Naive B cell (primary cell): ENCODE measurements at places on chromosomes 1 and 21. TPM values are rescaled to one million over a fixed set of nuclear protein-coding genes. Genes with fewer than 3 reads are reported as not detected.

Gene CDC14A
- 15.6 TPM for polyA plus RNA-seq

Gene ERG
- not detected for polyA plus RNA-seq

DNA sequence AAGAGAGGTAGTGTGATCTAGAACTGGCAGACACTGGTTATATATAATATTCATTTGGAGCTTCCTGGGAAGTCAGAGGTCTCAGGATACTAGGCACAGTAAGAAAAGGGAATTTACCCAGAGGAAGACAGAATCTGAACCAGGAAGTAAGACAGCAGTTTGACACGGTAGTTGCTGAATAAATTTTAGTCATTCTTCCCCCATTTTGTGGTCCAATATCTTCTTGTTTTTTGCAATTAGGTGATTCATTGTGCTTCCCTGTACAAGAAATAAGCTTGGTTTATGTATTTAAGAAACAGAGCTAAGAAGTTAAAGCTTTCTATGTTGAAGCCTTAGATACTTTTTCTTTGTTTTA lies 1.3 kb downstream of the TMEM167B start:
- H3K4me1 ChIP-seq: peaks cover 26% of the 10 kb centered on the region
- no peaks in the 10 kb centered on the region for H3K27me3 ChIP-seq
- H3K27ac ChIP-seq: peak overlapping the region; percentile 99
- peak overlapping the region; percentile 93 for H3K4me3 ChIP-seq
- no peaks in the 10 kb centered on the region for H3K36me3 ChIP-seq

- no peak overlapping the region for H3K4me3 ChIP-seq
- H3K36me3 ChIP-seq: peaks cover 7% of the 10 kb centered on the region
- peak overlapping the region; percentile 14 for H3K27ac ChIP-seq
- H3K4me1 ChIP-seq: no peaks in the 10 kb centered on the region
These were observed 34.8 kb upstream of the TTC22 start for GRCh38 chr1:54835970-54836369.

- no peak overlapping the region for H3K27ac ChIP-seq
- peaks cover 15% of the 10 kb centered on the region for H3K4me1 ChIP-seq
- no peak overlapping the region for H3K4me3 ChIP-seq
- H3K36me3 ChIP-seq: peaks cover 11% of the 10 kb centered on the region
- no peak for DNase-seq
These were observed 12.3 kb upstream of the IL22RA1 start for GRCh38 chr1:24155011-24155782.

Gene TLCD4
- polyA plus RNA-seq: 0.08 TPM

Gene NPL
- polyA plus RNA-seq: 2.1 TPM

DNA sequence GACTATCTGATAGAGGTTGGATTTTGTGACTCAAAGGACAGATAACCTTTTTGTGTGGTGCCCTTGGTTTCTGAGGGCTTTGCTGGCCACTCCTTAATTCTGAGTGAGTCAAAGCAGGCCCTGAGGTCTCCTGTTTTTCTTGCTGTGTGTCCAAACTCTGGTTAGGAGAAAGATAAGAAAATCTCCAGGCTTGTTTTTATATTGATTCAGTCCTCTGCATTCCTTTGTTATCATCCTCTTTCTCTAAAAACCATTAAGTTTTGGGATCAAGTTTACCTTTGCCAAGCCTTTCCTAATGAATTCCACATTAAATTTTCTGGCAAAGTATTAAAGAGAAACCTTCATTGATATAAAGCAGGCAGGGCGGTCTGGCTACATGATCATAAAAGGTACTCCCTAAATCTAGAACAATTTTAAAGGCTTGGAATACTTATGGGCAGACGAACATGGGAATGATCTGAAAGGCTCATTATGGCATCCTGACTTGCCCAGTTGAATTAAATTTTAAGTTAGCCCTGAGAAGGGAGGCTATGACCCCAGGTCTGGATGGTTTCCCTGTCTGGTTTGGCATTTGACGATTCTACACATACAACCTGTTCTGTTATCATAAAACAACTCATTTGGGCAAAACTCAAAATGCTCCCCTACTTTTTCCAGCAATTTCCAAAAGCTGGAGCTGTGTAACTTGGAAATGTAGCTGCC lies 20.8 kb downstream of the ZBTB8B start:
- H3K27ac ChIP-seq: no peak overlapping the region
- no peaks in the 10 kb centered on the region for H3K36me3 ChIP-seq
- H3K4me1 ChIP-seq: no peaks in the 10 kb centered on the region
- H3K4me3 ChIP-seq: no peak overlapping the region
- no peak for DNase-seq

Gene C1orf210
- polyA plus RNA-seq: not detected

- DNase-seq: peak; percentile 39
- H3K4me1 ChIP-seq: peaks cover 97% of the 10 kb centered on the region
- H3K4me3 ChIP-seq: peak overlapping the region; percentile 61
- peak overlapping the region; percentile 84 for H3K27ac ChIP-seq
- H3K27me3 ChIP-seq: no peaks in the 10 kb centered on the region
These were observed 2.2 kb upstream of the SEMA4A start for GRCh38 chr1:156151093-156151688.

DNA sequence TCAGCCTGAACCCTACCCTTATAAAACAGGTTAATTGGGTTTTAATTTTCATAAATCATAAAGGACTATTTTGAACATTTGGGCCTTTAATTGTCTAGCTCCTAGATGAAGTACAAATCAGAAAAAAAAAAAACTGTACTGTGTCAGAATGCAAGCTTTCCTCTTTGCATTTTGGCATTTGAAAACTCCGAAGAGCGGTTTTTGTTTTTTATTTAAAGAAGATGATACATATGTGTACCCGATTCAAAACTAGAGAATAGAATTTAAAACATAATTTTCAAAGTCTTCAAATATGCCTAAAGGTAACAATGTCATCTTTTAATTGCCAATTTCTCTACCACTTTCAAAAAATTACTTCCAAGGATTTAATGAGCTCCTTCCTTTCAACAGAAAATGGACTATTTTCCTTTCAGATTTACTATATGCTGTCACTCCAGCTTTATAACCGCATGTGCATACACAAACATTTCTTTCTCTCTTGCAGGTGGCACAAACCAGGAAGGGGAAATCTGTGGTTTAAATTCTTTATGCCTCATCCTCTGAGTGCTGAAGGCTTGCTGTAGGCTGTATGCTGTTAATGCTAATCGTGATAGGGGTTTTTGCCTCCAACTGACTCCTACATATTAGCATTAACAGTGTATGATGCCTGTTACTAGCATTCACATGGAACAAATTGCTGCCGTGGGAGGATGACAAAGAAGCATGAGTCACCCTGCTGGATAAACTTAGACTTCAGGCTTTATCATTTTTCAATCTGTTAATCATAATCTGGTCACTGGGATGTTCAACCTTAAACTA lies 33.7 kb downstream of the MRPL39 start:
- peaks cover 8% of the 10 kb centered on the region for H3K36me3 ChIP-seq
- H3K4me3 ChIP-seq: peak overlapping the region; percentile 74
- peak; percentile 54 for DNase-seq
- H3K27ac ChIP-seq: peak overlapping the region; percentile 96
- H3K27me3 ChIP-seq: no peaks in the 10 kb centered on the region
- peaks cover 51% of the 10 kb centered on the region for H3K4me1 ChIP-seq

- H3K4me3 ChIP-seq: no peak overlapping the region
- H3K36me3 ChIP-seq: peaks cover 5% of the 10 kb centered on the region
- DNase-seq: no peak
These were observed 28.9 kb upstream of the EDN2 start for GRCh38 chr1:41513383-41513735.

DNA sequence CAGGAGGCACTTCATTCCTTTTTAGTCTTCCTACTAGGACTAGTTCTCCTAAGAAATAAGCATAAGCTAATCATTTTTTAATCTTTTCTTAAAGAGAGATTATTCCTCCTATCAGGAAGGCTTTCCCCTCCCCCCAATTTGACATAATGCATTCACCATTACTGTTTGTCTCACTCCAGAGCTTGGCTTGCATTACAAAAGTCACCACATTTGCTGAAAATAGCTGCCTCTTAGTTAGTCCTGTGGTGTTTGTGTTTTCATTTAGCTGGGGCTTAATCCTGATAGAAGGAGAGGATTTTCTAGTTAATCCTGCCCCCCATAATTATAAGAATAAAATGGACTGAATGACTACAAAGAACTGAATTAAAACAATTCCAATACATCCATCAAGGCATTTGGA lies 307.1 kb upstream of the RRP15 start:
- no peaks in the 10 kb centered on the region for H3K4me1 ChIP-seq
- no peak overlapping the region for H3K27ac ChIP-seq
- H3K4me3 ChIP-seq: no peak overlapping the region

DNA sequence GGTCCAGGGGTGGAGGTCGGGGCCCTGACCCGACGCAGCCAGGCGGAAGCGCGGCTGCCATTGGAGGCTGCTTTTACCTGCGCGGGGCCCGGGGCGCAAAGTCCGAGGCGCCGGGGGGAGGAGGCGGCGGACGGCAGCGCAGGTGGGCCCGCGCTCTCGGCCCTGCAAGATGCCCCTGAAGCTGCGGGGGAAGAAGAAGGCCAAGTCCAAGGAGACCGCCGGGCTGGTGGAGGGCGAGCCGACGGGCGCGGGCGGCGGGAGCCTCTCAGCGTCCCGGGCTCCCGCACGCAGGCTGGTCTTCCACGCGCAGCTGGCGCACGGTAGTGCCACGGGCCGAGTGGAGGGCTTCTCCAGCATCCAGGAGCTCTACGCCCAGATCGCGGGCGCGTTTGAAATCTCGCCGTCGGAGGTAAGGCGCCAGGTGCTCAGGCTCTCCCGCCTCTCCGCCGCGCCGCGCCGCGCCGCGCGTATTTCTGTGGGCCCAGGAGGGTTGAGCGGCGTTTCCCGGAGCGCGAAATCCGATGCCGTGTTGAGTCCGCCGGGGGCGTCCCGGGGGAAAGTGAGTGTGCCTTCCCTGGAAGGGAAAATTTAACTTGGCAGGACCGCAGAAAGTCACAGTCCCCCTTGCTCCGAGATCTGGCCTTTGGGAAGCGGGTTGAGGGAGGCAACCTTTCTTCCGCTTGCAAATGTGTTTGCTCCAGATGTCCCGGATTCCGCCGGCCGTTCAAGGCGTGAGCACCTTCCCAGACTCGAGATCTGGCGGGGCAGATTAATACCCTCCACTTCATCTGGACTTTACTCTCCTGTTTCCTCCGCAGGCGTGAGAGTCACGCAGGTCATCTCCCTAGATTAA lies at the start of gene GIPC2:
Gene GIPC2, plus strand, starts transcription at position 41 of the 853 bp plus-strand sequence. Its CDS starts 129 bp downstream, at position 170.
- H3K27me3 ChIP-seq: peaks cover 49% of the 10 kb centered on the region
- no peak within 1 kb of the TSS for H3K27ac ChIP-seq
- H3K4me1 ChIP-seq: peaks cover 18% of the 10 kb centered on the region
- H3K36me3 ChIP-seq: no peaks in the 10 kb centered on the region

GRCh38 chr1:2555634-2556276 lies 416 bp upstream of the TNFRSF14 start:
- no peaks in the 10 kb centered on the region for H3K36me3 ChIP-seq
- H3K27ac ChIP-seq: peak overlapping the region; percentile 100
- H3K27me3 ChIP-seq: no peaks in the 10 kb centered on the region

GRCh38 chr1:145710291-145711027 lies 3.3 kb upstream of the PDZK1 start:
- H3K4me3 ChIP-seq: no peak overlapping the region
- no peak overlapping the region for H3K27ac ChIP-seq
- DNase-seq: no peak
- H3K4me1 ChIP-seq: no peaks in the 10 kb centered on the region
- peaks cover 7% of the 10 kb centered on the region for H3K36me3 ChIP-seq
- peaks cover 8% of the 10 kb centered on the region for H3K27me3 ChIP-seq

Gene AGTRAP
- 46.8 TPM for polyA plus RNA-seq
